Activated T-helper 1 cell treated with anti-CD3 and anti-CD28 coated beads, Interleukin-2, amount 50 U/mL, for 16 hours (primary cell): ENCODE measurements at places on chromosomes 2 and 18.

DNA sequence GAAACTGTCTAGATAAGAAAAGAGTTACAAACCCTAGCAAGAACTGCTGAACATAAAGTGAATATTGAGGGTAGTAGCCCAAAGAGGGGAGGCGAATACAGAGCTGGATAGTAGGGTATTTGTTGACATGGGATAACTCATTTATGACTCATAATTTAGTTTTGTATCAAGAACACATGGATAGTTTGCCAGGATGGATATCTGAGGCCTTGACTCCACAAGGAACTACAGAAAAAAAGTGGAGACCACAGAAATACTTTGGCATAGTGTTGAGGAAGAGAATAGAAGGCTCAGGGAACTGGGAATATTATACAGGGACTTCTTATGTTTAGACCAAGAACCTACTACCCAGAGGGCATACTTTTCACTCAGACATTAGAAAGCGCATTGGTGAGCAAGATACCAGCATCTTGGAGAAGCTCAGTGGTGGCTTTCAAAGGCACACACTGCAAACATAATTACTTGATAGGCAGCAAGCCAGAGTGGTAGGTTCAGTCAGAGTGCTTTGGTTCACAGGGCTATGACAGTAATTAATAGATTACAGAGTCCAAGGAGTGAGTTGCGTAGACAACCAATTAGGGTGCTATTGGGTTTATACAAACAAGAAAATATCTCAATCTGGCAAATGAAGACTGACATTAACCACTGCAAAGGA is 51.9 kb upstream of the ZBTB7C start:
- DNase-seq: no peak

DNA sequence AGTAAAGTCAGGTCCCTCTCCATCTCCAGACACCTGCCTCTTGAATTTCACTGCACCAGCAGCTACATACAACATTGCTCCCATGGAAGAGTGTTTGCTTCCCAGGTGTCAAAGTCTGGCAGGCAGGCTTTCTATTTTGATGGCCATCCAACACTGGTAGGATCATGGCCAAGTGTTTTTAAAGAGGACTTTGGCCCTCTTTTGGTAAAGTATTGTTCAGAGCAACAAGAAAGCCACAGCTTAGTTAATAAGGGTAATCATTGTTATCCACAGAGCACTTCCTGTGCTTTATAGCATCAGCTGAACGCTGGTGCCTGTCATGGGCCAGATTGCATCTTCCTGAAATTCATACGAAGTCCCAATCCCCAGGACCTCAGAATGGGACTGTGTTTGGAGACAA is 133.2 kb downstream of the NCK2 start:
- DNase-seq: no peak

- no peak for DNase-seq
These were observed 250.8 kb upstream of the TCF4 start for GRCh38 chr18:55838841-55839240.

DNA sequence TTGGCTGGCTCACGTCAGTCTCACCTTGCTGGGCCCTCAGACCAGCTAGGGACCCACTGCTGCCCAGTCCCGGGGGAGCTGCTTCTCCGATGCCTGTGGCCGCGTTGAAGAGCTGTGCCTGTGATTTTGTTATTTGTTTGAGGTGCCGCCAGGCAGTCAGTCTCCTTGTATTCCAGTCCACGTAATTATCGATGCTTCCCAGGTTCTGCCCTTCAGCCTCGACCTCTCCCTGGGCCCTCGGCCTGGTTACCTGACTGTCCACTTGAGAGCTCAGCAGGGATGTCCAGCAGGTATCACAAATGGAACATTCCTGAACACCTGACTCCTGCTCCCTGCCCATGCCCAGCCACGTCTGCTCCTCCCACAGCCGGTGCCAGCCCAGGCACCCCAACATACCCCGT is 195.9 kb upstream of the HS6ST1 start:
- no peak for DNase-seq

- DNase-seq: no peak
These were observed 807.2 kb downstream of the BCL11A start for GRCh38 chr2:59746291-59746690.
